ENCODE measurements at places on chromosomes 11 and 22.
A peak's percentile ranks its signal among the peaks of the same experiment; 100 is the strongest.

DNA sequence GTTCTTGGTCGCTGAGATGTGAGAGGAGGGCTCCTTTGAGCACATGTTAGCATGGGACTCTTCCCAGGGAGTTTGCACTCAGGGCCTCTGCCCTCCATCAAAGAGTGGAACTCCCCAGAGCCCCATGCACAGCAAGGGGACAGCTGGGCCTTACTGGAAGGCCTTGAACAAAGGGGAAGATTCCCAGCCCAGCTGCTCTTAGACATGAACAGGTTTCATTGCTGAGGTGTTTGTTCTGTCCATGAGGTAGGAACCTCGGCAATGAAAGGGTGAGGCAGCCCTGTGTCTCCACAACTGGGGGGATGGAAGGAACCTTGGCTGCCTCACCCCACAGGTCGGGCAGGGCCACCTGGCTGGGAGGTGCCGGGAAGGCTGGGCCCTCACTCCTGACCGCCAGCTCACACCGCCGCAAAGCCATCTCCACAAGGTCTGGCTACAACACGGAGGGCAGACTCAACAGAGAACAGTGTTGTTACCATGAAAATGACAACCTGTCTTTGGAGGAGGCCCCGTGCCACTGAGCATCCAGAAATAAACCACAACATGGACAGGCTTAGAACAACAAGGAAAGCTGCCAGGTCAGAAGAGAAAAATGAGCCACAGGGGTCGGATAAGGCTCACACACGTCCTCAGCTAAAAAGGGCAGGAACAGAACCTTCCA lies 3.2 kb downstream of the DERL3 start:
- DNase-seq: no peak

DNA sequence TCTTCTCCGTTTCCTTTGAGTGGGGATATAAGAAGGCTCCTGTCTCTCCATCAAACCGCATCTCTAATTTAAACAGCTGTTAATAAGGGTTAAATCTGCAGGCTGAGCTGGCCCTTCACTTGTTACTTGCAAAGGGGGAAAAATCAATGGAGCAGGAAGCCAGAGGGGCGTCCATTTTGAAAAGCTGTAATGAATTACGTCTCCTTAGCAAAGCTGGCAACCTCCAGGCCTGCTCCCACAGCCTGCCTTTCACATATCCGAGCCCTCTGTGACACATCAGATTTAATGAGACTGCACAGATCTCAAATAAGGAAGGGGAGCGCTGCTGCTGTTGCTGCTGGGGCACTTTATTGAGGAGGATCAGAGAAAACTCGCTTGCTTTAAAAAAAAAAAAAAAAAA lies 320.8 kb downstream of the BLID start:
- DNase-seq: no peak

DNA sequence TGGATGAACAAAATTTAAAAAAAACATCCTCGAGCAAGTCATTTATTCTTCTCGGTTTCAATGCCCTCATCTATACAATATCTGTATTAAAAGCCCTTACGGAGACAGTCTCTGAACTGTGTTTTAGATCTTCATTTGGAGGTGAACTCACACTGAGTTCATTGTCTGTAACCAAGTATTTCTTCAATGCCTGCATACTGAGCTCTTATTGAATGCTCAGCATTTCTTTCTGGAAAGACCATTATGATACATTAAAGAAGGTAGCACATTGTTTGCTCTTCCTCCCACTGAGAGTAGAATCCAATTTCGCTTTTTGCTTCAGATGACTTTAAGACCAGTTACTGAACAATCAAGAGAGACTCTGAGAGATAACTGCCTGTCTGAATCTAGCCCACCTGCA lies 1.7 kb upstream of the ANO3 start:
- no peak for DNase-seq

DNA sequence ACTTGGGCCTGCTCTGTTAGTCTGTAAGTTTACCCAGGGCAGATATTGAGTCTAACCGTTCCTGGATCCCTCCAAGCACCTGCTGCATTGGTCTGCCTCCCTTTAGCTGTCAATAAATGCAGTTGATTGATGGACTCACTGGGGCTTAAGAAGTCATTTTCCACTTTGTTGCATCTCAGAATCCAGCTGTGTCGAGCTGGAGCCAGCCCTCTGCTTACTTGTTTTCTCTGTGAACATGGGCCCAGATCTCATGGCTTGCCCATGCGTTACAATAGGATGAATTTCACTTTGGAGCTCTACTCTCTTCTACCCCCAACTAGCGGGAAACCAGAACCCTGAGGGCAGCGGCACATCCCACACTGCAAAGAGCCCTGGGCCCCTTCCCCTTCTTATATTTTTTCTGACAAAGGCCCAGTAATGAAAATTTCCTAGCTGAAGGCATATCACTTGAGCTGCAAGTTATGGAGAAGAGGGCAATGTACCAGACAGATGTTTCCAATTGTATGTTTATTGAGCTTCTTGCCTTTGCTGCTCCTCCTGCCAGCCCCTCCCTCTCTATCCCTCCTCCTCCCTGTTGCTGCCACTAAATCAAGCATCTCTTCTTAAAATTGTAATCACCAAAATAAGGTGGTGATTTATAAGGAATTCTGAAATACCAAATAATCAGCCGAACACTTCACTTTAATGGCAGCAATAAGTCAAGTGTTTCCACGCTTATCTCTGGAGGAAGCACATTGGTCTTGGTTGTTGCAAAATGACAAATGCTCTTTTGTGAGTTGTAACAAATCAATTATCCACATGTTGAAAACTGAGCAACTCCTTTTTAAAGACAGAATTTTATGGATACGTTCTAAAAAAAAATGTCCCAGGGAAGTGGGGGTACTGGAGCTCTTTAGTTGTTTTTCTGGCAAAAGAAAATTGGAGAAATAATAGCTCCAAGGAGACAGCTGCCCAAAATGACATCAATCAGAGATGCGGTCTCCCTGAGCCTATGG lies 212.3 kb upstream of the ZBED5 start:
- DNase-seq: no peak

DNA sequence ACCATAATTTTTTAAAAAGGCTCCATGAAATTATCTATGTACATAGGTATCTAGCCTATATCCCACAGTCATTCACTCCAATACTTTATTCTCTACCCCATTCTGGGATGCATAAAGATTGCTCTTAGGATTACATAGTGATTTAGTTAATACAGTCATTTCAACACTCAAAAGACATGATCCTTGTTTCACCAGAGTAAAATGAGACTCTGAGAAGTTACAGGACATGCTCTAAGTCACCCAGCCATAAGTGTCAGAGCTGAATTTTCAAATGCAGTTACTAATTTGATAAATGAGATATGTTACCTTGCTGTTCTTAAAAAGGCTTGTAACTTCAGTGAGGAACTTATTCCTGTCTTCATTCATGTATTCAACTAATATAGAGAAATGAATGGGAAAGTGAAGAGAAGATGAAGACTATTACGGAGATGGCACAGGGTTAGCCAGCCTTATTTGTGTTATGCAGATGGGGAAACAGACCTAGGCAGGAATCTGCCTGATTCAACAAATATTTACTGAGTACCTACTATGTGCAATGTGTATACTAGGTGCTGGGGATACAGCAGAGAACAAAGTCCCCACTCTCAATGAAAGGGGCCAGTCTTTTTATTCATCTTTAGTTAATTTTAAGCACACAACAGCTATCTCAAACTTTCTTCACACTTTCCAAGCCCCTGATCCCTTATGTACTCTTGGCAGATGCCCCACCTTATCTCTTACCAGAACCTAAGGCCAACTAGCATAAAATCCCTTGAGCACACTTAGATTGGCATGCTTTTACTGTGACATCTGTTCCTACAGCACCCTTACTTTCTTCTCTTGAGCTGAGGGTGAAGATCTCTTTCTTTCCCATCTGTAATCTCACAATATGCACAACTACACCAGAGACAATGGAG lies 21.6 kb downstream of the MAPK1 start:
- DNase-seq: no peak

DNA sequence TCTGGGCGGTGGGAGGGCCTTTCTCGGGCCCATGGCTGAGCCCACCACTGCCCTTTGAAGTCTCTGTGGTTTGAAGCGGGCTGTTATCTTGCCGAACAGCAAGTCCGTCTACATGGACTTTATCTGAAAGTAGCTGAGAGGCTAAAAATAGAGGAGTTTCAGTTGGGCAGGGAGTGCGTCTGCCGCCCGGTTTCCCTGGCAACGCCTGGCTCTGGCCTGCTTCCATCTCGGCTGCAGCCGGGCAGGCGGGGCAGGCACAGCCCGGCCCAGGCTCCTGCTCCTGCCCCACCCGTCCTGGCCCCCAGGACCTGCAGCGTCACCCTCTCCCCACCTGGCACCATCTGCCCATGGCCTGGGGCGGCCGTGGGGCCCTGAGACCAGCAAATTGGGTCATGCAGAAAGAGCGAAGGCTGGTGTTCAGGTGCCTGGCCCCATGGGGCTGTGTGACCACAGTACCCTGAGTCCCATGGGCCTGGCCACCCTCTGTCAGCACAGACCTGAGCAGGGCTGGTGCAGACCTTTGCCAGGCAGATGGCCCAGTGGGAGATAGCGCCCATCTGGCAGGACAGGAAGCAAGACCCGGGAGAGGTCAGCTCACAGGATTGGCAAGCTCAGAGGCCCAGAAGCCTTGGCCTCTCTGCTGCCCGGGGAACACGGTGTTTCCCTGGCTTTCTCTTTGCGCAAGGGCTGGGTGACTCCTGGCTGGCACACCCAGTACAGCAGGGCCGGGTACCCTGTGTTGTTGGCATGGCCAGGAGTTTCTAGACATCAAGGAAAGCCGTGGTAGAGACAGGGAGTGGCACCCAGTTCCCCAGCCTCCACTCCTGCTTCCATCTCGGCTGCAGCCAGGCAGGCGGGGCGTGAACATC lies 79.1 kb upstream of the KCNQ1OT1 start:
- no peak for DNase-seq

GRCh38 chr11:20249796-20250195 lies 89.5 kb upstream of the DBX1 start:
- no peak for DNase-seq

DNA sequence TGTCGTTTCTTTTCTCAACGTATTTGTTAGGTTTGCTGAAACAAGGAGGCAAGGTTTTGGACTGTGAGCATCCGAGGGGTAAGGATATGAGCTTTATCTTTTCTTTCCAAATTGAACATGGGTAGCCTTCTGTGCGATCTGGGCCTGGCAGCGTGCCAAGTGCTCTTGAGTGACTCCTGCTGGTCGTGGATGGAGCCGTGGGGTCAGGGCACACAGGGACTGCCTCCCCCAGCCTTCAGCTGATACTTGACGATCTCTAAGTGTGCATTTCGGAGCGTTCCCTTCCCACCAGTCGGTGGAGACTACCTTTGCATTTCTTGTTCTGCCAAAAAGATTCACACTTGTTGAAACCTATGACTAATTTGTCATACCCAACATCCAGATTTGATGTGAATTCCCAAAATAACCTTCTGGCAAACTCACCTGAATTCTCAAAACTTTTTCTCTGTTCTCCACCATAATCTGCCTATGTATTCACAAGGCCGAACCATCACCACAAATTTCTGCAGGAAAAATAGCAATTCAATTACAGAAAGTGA lies 40.1 kb upstream of the CLMP start:
- DNase-seq: no peak

DNA sequence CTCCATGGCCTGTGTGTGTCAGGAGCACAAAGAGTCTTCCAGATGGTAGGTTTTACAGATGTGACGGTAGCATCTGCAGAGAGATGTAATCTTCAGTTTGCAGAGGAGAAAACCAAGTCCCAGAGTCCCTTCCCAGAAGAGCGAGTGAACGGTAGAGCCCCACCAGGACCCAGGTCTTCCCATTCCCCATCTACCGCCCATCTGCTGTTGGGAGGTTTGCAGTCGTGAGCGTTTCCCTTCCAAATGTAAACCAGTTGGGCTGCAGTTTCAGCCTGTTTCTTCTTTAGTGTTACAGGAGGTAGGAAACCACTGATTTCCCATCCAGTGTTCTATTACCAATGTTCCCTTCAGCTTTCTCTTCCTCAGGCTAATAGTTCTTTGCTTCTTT lies 24.0 kb downstream of the PANX1 start:
- no peak for DNase-seq

- DNase-seq: peak; percentile 96
Observed at GRCh38 chr11:8838248-8838647, 72.7 kb upstream of the AKIP1 start.

DNA sequence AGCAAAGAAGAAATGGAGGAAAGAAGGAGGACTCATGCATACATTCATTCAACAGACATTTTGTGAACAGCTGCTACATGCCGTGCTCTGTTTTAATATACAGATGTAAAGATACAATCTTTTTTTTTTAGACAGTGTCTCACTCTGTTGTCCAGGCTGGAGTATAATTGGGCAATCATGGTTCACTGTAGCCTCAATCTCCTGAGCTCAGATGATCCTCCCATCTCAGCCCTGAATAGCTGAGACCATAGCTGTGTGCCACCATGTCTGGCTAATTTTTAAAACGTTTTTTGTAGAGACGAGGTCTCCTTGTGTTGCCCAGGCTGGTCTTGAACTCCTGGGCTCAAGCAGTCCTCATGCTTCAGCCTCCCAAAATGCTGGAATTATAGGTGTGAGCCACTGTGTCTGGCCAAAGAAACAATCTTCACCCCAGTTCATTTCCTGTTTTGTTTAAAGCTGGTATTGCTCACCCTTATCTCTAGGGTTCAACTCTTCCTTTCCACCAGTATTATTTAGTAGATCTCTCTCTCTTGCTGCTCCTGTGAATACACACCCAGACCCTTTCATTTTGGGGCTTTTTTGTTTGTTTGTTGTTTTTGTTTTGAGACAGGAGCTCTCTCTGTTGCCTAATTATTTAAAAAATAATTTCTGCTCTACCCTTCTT lies 69.8 kb downstream of the RNF169 start:
- DNase-seq: no peak

- DNase-seq: peak; percentile 32
Observed at GRCh38 chr11:16809886-16810668, 71.6 kb downstream of the C11orf58 start.

DNA sequence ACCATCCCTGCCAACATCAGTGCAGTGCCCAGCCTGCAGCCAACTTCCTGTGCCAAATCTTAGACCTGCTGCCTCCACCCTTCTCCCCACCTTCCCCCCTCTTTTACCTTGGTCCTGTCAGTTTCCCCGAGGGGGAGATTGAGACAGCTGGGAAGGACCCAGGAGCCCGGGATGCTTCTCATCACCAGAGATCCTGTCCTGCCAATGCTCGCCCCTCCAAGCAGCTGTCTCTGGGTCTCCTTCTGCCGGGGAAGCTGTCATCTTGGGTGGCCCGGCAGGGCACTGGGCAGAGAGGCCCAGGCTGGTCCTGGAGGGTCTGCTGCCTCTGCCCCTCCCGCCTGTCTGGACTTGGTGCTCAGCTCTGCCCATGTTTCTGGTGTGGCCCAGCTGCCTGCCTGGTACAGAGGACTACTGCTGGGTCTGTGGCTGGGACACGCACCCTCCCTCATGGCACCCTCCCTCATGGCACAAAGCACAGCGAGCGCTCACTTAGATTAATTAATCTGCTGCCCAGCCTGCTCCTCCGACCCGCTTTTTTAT lies 60.4 kb upstream of the THY1 start:
- DNase-seq: no peak

Measured in GM04503 (cell line).